ENCODE measurements at places on chromosomes 1 and 21. TPM values are rescaled to one million over a fixed set of nuclear protein-coding genes. Genes with fewer than 3 reads are reported as not detected.

The PM20D1 gene
- not detected for total RNA-seq

DNA sequence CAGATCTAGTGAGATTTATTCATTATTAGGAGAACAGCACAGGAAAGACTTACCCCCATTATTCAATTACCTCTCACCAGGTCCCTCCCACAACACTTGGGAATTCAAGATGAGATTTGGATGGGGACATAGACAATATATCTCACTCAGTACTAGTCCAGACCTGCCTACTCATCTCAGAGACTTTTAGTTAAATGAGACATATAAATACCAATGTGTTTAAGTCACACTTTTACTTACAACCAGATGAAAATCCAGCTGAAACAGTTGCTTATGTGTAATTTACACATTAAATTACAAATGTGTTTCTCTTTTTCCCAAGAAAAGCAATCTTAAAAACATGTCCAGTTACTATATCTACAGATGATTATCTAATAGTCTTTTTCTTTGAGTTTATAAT is 1145.6 kb downstream of the KCNT2 start:
- DNase-seq, result no peak

DNA sequence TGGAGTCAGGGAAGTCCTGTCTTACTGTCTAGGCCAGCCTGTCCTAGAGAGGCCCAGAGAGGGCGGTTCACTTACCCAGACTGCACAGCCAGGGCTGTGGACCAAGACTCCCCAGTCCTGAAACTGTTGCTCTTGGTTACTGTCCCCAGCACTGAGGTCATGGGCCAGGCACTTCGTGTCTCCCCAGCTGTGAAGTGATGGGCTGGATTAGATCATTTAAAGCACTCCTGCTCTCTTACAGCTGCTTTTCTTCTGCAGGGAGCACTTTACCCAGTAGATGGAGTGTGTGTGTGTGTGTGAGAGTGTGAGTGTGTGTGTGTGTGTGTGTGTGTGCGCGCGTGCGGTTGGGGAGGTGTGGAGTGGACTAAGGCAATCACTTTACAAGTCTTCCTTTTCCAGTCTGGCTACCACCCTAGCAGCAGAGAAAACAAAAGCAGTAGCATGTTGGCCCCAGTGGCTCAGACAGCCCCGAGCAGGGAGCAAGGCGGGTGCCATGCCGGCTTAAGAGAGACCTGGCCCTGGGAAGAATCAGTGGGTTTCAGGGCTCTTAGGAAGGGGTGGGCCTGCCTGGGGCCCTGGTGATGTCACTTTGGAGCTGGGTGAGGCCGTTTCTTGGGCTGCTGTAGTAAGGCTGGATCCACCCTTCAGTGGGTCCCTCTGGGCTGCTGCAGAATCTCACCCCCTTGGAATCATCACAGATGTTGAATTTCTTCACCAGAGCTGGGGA is 2.4 kb downstream of the SPSB1 start:
- no peak for DNase-seq

The TSPAN1 gene
- not detected for total RNA-seq

DNA sequence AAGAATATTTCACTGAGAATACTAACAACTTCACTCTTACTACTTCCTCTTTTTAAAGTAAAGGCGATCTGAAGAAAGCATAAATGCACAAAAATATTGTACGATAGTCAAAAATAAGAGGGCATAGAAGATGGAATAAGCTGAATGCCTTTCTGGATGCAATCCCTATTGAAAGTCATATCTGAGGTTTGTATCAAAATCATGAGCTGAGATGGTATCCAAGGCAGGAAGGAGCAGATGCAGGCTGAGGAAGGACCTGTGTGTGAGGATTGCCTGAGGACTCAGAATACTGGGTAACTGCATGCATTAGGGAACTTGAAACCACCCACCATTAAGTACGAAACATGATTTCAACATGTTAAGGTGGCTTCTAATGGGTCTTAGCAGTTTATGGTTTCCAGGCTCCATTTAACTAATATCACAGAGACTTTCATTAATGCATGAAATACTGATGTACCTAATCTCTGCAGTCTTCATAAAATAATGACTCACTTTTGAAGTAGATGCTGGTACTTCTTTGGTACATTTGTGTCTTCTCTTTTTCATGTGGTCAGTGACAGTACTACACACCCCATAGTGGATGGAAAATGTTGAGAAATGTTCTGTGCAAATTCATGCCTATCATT is 29.6 kb upstream of the RGS1 start:
- peak; percentile 45 for DNase-seq

GRCh38 chr21:29077651-29078090 is 4.2 kb upstream of the CCT8 start:
- peak; percentile 90 for DNase-seq

- peak; percentile 41 for DNase-seq
Observed at GRCh38 chr1:155171836-155172731, 1.0 kb downstream of the KRTCAP2 start.

DNA sequence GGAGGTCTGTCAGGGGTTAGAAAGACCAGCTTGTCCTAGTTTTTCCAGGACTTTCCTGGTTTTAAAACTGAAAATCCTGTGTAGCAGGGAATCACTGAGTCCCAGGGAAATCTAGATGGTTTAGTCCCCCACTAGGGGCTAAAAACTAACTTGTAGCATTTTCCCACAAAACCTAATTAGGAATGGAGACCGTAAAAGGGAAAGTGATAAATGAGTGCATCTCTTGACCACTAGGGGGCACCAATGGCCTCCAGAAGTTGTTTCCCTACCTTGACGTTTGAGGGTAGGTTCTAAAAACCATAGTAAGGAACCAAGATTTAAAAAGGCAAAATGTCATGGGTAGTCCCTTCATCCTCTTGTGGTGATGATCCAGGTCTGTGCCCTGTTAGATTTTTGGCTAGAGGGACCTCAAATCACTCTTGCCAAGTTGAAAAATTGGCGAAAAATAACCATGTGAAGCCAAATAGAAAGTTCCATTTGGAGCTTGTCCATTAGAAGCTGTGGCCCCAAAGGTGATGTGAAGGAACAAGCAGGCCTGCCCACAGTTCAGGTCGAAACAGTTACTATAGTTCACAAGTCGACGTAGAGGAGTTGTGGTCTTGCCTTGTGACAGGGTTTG is 24.5 kb downstream of the CLIC6 start:
- DNase-seq, result peak; percentile 86

- no peak for DNase-seq
Observed at GRCh38 chr21:31133243-31133830, 95.1 kb upstream of the KRTAP19-8 start.

DNA sequence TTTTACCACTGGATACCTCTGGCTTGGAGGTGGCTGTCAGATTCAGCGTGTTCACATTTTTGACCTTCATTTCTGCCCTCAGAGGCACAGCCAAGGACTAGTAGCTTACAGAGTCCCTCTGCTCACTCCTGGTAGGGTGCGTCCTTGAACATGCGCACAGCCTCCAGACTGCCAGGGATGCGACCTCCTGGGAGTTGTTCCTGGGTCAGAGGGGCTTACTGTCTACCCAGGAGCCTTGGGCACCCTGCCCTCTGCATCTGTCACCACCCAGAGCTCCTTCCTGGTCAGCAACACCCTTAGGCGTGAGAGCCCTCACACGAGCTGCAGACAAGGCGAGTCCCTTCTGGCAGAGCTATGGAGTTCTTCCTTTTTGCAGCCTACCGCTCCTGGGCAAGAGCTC is 1.7 kb downstream of the SLX9 start:
- DNase-seq, result no peak

DNA sequence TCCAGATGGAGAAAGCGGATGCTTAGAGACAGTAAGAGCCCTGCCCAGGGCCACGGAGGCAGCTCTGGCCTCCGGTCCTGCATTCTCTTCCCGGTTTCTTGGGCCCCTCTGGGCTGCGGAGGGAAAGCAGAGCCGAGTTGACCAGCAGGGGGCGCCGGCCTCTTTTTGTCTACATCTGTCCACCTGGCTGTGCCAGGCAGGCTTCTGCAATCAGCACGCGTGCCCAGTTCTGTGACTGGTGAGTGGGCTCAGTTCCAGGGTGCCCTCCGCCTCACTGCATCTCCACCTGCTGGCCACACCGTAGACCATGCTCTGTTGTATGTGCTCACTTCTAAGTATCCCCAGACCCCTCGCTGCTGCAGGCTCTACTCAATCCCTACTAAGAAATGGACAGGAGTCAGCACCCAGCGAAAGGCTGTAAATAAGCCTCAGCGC is 6.7 kb upstream of the HUNK start:
- peak; percentile 89 for DNase-seq

The BLACAT1 gene
- not detected for total RNA-seq

- DNase-seq, result no peak
Observed at GRCh38 chr1:22763487-22764200, 53.0 kb downstream of the EPHB2 start.

DNA sequence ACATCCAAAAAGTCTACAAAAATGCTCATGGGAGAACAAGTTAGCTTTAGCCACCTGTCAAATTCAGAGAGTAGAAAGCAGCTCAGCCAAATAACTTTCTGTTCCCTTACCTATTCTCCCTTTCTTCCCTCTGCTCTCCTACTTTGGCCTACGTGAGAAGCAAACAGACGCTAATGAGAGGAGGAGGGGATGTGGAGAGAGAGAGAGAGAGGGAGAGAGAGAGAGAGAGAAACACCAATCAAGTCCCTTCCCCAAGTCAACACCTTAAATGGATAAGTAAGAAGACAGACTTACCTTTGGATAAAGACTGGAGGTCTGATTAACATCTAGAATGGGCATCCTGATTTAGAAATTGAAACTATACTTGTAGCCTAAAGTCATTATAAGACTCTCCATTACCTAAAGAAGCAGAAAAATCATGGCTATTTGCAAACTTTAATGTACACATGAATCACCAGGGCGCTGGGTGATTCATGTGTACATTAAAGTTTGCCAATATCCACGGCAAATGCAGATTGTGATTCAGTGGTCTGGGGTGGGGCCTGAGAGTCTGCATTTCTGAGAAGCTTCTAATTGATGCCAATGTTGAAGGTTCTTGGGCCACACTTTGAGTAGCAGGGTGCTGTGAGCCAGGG is 13.1 kb upstream of the DUSP12 start:
- DNase-seq, result no peak

The NCMAP gene
- not detected for total RNA-seq

DNA sequence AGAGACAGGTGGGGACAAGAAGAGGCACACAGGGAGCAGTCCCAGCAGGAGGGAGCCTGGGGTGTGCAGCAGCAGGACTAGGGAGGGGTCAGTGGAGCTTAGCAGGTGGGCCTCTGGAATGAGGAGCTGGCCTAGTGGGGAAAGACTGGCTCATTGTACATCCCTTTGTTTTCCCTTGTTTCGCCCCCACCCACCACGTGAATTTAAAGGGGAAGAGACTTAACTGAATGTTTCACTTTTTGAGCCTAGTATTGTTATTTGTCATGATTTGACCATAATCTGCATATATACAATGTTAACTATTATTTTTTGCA is 181.7 kb downstream of the DHRS3 start:
- no peak for DNase-seq

The SKI gene
- 1.7 TPM for total RNA-seq

The OXCT2 gene
- not detected for total RNA-seq

The DYRK1A gene
- 98.2 TPM for total RNA-seq

DNA sequence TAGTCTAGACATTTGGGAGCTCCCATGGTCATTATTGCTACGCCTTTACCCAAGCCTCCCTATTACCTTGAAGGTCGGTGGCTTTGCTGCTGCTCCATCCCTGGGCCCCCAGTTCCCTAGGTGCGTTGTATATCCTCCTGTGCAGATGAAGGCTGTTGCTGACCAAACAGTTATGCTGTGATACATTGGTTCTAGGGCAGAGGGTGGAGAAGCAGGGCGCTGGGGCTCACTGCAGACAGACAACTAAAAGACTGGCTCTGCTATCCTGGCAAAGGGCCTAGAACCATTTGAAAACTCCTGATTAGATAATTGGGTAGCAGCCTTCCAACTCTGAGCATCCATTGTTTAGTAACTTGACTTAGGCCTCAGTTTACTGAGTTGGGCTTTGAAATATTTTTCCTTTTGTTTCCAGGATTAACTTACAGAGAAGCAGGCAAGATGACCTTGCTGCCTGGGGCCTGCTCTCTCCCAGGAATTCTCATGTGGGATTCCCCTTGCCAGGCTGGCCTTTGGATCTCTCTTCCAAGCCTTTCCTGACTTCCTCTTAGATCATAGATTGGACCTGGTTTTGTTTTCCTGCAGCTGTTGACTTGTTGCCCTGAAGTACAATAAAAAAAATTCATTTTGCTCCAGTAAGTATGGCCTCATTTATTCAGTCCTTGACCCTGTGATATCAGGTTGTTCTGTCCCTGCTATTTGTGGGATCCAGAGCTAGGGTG is 15.5 kb downstream of the CHI3L2 start:
- DNase-seq, result no peak

- no peak for DNase-seq
Observed at GRCh38 chr1:45864167-45865106, 61.0 kb downstream of the MAST2 start.

GRCh38 chr1:183403498-183403897 is 14.7 kb downstream of the NMNAT2 start:
- no peak for DNase-seq

The SYNC gene
- not detected for total RNA-seq

The VANGL2 gene
- 0.07 TPM for total RNA-seq

DNA sequence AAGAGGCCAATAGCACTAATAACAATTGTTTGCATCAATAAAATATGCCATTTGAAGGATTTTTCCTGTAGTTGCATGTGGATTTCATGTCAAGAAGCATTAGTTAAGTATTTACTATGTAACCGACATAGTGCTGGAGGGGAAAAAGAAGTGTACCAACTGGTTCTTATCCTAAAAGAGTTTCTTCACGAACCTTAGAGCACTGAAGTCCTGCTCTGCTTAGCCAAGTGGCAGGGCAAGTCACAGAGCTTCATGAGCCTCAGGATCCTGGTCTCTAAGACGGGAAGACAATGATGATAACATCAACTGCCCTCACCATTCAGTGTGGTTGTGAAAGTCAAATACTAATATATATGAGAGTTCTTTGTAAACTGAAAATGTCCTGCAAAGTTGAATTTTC is 14.1 kb downstream of the KIAA0040 start:
- DNase-seq, result no peak

DNA sequence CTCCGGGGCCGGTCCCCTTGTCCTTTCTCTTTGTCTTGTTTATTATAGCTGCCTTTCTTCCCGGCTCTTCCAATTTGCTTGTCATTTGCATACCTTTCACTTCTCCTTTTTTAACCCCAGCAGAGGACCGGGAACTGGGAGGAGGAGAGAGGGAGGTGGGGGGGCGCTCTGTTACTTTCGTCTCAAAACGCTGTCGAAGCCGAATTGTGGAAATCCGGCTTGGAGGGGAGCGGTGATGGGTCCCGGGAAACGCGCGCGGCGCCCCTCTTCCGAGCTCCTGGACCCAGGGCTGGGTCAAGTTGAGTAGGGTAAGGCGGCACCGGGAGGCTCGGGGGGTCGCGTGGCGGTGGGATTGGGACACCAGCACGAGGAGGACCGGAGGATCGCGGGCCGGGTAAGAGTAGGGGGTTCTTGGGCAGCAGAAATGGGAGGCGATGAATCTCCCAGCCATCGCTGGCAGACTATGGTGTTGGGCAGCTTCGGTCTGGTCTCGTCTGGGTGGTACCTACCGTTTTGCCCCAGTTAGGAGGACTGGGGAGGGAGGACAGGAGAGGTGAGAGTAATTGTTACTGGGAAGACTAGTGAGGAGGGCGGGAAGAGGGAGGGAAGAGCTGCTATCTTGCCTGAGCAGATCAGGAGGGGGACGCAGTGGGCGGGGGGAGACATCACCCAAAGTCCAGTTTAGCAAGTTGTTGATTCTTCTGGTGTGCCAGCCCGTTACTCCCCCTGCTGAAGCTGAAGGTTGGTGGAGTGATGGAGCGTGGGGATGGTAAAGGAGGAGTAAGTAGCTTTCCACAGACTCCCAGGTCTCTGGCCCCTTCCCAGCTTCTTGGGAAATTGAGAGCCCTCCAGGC is 1.5 kb downstream of the PROX1 start:
- peak; percentile 72 for DNase-seq

The HTR6 gene
- total RNA-seq, result not detected

Measured in Karpas-422 (cell line).